ENCODE measurements at places on chromosomes 12 and 14.

DNA sequence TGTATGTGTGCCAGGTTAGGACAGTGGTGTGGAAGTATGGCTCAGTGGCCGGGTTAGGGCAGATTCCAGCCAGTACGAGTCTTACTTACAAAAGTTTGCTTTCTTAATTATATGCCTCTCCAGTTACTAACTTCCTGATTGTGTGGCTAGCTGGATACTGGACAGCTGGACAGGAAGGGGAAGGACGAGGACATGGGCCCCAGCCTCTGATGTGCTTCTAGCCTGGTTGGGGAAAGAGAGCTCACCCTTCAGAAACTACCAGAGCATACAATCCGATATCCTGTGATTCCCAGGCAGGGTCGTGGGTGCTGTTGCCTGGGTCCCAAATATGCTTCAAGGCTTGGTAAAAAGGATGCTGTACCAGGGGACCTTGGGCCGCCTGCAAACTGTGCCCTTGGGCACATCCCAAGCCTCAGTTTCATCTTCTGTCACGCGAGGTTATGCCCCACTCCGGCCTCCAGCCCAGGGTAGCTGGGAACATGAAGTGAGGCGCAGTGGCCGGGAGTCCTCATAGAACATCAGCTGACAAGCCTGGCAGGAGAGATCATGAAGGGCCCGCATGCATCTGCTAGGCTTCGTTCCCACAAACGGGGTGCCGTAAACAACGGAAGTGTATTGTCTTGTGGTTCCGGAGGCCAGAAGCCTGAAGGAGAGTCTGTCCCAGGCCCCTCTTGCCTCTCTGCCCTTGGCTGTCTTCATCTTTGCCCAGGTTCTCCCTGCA is 23.2 kb upstream of the RIN3 start:
- DNase-seq, result no peak

GRCh38 chr12:110992909-110993308 is 72.5 kb upstream of the MYL2 start:
- DNase-seq, result no peak

- DNase-seq, result no peak
Observed at GRCh38 chr14:101458741-101459550, 102.3 kb upstream of the DIO3 start.

DNA sequence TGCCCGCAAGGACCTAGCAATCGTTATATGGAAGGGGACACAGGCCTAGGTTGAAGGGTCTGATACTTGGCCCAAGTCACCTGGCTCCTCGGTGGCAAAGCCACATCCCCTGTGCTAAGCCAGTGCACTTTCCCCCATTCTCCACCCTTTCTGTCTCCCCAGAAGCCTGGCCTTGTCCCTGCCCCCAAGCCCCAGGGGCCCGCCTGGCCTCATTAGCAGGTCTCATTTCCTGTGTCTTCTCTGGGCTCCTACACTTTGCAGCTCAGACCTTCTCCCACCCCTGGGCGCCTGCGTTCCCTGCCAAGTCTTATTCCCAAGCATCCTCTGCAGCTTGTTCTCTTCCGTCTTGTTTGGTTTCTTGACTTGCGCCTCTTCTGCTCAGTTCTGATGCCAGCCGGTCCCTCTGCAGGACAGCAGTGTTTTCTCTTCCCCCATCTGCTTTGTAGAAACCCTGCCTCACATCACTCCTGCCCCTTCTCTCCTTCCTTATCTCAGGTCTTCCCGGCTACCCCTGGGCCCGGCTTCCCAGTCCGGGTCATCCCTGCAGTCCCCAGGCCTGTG is 66.7 kb downstream of the SLC24A4 start:
- no peak for DNase-seq

DNA sequence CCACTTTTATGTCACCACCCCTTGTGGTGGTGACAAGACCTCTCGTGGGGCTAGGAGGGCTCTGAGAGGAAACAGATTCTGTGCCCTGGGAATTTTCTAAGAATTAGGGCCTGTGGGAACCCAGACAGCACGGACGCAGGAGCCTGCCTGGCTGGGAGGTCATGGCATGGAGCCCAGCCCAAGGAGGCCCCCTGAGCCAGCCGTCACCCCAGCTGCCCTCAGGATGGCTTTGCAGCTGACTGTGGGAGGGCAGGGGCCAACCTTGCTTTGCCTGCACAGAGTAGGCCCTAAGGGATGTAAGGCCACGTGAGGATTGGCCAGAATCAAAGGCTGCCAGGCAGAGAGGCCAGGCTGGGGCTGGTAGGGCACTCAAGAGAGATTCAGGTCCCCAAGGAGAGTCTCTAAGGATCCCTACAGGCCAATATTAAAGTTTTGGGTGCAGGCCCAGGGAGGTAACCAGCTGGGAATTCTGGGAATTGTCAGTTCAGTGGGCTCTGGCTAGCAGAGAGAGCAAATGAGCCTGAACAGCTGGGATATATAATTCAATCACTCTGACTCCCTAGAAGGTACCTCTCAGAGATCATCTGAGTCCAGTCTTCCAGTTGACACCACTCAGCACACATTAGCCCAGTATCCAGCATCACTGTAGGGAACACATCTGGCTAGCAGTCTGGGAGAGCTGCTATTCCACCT is 6.4 kb downstream of the LTBP2 start:
- no peak for DNase-seq

- no peak for DNase-seq
Observed at GRCh38 chr12:48021485-48022179, 17.4 kb upstream of the COL2A1 start.

Data from central memory CD4-positive, alpha-beta T cell (primary cell).